Activated T-helper 17 cell treated with anti-CD3 and anti-CD28 coated beads, Interleukin-2, amount 50 U/mL, for 72 hours (primary cell): ENCODE measurements at places on chromosomes 16 and 17.

DNA sequence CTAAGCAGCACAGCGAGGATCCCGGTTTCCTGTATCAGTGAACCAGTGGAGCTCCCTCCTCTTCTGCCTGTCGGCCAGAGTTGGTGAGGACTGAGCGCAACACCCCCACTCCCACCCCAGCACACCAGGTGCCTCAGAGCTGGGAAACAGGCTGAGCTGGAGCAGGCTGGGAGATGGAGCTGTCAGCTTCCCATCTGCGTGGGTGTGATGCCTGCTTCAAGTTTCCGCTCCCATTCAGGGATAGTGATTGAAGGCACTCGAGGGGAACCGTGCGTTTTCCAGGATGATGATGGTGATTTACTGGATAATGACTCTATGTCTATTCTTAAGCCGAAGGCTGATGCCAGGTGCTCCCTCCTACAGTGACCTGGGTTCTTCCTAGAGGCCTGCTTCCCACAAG, 144.5 kb downstream of the TMEM132E start:
- ATAC-seq: no peak

DNA sequence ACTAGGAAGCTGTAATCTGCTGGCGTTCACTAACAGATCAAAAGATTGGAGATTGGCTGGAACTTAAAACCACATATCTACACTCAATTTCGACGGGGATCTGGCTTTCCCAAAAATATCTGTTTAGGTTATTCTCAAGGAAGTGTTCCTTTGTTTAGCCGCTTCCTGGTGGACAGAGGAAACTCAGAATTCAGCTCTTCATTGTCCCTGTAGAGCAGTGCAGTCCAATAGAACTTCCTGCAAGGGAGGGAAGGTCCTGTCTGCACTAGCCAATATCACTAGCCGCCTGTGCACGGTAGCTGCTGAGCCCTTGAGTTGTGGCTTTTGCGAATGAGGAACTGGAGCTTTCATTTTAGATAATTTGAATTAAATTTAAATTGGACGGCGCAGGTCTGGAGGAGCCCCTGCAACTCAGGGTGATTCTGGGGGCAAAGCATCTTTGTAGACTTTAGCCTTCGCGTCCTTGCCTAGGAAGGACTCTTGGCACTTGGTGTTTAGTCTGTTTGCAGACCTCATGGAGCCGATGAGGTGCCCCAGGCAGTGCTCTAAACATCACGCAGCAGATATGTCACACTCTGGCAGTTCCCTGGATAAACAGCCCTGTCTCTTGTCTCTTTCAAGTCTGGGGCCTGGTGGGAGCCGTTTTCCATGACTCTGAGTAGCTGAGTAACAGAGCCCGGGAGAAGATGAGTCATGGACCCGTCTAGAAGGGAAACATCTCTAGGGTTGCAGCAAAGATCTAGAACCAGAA, 122.2 kb downstream of the CCDC182 start:
- ATAC-seq: peak; percentile 83

GRCh38 chr16:16096858-16097213, 126.5 kb downstream of the ABCC6 start:
- no peak for ATAC-seq

- ATAC-seq: no peak
Observed at GRCh38 chr17:80097127-80097621, 4.2 kb upstream of the GAA start.

DNA sequence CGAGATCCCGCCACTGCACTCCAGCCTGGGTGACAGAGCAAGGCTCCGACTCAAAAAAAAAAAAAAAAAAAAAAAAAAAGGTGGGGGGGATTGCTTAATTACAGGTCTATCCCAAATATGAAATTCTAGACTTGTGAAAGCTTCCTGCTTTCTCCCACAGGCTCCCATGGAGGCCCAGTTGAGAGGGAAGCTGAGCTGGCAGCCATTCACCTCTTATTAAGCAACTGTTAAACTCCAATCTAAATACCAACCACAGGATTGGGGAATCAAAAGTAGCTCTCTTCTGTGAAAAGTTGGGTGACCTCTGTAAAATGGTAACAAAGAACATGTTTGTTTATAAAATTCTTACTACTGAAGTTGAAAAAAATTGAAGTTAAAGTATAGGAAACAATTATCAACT, 45.8 kb upstream of the STAC2 start:
- ATAC-seq: no peak

DNA sequence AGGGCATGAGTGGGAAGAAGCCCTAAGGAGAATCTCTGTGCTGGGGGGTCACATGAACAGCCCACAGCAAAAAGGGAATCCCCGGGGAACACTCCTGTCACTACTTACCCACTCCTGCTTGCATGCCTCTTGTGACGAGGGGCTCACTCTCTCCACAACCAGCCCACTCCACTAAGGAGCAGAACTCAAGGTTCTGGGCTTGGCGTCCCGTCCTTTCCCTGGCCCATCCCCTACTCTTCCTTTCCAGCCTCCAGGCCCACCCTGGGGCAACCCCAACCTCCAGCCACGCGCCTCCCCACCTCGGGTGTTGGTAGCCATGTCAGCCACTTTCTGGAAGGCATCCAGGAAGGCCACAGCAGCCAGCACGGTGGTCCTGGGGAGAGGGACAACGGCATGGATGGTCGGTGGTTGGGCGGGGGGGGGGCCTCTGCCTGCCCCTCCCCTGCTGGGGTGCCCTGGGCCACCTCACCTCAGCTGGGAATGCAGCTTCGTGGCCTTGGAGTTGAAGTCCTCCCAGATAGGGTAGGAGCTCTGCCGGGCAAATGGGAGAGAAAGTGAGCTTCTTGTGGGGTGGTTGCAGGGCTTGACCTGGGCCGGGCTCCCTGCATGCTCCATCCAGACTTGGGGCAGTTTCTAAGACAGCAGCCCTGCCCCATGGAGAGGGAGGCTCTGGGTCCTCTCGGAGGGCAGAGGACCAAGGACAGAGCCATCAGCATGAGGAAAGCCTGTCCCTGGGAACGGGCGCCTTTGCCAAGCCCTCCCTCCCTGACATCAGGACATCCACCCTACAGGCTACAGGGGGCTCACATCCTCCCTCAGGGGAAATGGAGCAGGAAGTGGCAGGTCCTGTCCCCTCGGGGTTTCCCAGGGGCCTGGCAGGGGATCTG, 5.1 kb downstream of the MTSS2 start:
- ATAC-seq: no peak

- no peak for ATAC-seq
Observed at GRCh38 chr17:795721-796120, 13.6 kb downstream of the MRM3 start.

DNA sequence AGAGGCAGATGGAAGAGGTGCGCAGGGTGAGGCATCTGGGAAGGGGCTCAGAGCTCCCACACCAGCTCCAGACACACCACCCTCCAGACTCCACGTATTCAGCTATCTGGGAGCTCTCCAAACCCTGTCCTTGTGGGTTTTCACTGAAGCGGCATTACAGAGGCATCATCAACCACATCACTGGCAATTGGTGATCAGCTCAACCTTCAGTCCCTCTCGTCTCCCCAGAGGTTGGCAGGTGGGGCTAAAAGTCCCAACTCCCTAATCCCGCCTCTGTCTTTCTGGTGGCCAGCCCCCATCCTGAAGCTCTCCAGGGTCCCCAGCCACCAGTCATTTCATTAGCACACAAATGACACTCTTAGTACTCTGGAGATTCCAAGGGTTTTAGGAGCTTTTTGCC, 123.9 kb downstream of the KCNJ12 start:
- ATAC-seq: no peak

GRCh38 chr17:74270333-74270732, 3.7 kb upstream of the DNAI2 start:
- ATAC-seq: no peak

DNA sequence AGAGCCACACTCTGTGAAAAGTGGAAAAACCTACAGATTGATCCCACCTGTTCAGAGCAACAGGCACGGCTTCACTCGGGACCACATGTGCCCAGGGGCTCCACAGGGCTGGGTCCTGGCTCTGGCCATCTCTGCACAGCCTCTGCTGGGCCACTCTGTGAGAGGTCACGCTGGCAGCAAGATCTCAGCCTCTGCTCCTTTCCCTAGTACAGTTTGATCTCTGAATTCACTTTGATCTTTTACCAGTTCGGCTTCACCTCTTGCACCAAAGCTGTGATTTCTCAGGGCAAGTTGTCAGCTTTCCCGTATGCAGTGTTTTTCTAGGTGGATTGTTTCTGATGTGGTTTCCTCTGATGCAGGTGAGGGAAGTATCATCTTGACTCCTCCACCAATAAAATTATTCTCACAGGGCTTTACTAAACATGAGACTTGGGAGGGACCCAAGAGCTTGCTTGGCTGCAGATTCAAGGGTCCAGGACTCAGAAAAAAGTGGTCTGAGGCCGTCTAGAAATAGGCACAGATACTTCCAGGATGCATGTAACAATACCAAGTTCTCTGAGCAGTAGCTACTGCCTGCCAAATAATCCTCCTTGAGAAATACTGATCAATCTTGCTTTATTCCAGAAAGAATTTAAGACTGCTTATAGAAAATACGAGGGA, 24.0 kb upstream of the ALDH3A1 start:
- peak; percentile 62 for ATAC-seq

DNA sequence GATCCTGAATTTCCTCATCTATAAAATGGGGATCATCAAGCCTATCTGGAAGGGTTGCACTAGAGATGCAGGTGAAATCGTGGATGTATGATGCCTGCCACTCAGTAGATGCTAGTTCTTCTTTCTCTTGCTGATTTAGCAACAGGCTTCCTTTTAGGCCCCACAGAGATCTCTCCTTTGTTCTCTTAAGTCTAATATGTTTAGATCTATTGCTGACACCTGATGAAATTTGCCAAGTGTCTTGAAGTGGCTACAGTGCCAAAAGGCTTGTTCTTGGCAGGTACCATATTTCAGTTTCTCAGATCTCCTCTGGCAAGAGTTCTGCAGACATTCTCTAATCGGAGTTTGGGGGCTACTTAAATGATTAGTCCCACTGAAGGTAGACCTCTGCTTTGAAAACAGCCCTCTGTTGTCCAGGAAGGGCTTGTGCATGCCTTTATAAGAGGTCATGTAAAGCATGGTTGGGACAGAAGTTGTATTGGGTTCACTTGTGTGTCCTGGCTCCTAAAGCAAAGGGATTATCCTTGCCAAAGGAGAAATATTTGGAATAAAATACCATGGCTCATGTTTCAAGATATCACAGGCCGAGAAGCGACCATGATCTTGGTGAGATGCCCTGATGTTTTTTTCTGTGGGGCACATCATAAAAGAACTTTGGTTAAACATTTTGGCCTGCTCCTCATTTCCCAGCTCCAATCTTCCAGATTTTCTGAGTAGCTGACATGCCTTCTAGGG, 234.0 kb downstream of the MSI2 start:
- ATAC-seq: no peak

- ATAC-seq: no peak
Observed at GRCh38 chr16:1723450-1724147, 17.6 kb downstream of the MAPK8IP3 start.

DNA sequence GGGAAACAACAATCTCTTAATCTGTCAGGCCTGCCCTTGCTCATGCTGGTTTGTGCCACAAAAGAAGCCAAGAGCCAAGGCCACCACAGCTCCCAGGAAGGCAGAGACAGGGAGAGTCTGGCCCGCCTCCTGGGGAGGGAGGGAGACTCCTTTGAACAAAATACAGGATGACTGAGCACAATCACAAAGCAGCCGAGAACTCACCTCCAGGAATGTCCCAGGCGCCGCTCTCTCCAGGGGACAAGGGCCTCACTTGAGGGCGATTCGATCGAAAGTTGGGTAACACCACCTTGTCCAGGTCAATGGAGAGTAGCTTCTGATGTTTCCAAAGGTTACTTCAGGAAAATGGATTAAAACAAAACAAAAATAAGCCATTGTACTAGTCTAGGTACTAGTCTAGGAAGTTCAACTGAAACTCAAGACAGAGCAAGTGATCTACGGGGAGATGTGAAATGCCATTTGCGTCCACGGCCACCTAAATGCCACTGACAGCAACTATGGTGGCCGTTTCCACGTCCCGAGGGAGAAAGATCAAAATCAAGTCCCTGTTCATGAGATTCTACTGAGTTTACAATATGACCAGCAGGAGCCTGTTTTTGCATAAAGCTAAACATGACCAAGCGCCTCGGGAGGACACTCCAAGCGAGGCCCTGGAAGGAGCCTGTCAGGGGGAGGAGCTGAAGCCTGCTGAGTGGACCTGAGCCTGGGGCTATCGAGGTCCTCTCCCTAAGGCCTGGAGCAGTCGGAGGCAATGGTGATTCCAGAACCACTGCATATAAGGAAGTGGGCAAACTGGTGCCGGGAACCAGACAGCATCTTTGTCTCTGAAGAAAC, 13.4 kb upstream of the SLC38A8 start:
- no peak for ATAC-seq

- ATAC-seq: peak; percentile 35
Observed at GRCh38 chr16:85448557-85449190, 164.4 kb upstream of the GSE1 start.

DNA sequence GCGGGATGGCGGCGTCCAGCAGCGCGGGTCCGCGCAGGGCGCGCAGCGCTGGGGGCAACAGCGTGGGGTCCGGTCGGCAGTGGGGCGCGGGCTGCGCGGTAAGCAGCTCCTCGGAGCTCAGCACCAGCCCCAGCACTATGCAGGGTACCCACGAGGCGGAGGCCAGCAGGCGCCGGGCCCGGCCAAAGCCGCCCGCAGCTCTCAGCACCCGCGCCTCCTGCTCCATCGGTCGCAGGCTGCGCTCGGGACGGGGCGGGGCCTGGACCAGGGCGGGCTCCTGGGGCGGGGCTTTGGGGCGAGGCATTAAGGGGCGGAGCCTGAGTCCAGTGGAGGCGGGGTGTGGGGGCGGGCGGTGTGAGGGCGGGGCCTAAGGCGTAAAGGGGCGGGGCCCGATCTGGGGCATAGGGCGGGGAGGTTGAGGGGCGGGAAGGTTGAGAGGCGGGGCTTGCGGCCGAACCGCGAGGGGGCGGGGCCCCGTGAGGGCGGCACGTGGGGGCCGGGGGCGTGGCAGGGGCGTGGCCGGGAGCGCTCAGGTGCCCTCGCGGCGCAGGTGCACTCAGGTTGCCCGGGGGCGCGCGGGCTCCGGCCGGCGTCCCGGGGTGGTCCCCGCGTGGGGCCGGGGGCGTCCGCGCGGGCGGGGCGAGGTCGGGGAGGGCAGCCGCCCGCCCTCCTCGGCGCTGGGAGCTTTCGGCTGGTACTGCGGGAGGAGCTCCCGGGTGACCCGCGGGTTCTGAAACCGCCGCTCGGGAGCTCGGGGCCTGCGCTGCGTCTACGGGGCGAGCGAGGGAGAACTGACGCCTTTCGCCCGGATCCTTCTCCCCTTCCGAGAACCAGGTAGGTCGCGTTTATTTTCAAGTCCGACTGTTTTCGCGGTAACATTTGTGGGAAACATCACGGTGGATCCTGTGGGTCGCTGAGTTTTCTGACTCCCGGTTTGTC, 1.4 kb upstream of the SLC22A31 start:
- ATAC-seq: peak; percentile 82

- no peak for ATAC-seq
Observed at GRCh38 chr17:77961741-77962140, 3.2 kb downstream of the TNRC6C start.

- ATAC-seq: no peak
Observed at GRCh38 chr16:88870608-88871348, 4.3 kb upstream of the PABPN1L start.
